G401 (cell line): ENCODE measurements at places on chromosomes 6 and 20. TPM values are rescaled to one million over a fixed set of nuclear protein-coding genes. Genes with fewer than 3 reads are reported as not detected.

Gene AGPAT4
- total RNA-seq = 3.6 TPM in 2 replicates

Gene TXLNB
- 0.03 TPM in 1 of 2 replicates, not detected in the other for total RNA-seq

Gene TMEM200A
- not detected in 2 replicates for total RNA-seq

Gene PAX1
- total RNA-seq = not detected in 2 replicates

Gene MRPS10
- 50.7 and 57.7 TPM in 2 replicates for total RNA-seq

Gene SPATS1
- total RNA-seq = 8.4 and 10.1 TPM in 2 replicates

DNA sequence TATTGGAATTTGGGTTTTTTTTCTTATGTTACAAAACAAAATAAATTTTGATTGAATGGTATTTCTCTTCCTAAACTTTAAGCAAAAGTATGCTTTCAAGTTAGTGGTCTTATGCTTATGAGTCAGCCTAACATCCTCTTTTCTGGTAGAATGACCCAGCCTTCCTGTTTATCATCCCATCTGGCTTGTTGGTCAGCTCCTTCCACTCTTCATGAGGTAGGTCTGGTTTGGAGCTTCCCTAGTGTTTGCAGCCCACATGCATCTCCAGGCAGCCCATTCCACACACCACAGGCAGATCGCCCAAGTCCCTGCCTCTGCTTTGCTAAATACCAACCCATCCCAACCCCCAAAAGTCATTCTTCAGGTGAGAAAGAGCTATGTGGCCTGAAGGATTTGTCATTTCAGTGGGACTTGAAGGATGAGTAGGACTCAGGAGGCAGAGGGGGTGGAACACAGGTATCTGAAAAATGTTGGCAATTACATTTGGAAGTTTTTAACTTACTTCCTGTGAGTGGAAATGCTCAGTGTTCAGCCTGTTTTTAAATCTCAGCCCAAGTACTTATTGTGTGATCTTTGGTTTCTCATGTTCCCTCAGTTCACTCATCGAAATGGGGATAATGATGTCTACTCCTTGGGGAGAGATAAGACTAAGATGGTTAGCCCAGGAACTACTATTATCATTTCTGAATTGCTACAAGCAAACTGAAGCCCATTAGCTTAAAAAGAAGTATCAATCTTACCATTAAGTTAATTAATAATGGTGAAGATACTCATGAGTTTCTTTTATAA is 294.0 kb downstream of the ADGB start:
- DNase-seq = no peak

DNA sequence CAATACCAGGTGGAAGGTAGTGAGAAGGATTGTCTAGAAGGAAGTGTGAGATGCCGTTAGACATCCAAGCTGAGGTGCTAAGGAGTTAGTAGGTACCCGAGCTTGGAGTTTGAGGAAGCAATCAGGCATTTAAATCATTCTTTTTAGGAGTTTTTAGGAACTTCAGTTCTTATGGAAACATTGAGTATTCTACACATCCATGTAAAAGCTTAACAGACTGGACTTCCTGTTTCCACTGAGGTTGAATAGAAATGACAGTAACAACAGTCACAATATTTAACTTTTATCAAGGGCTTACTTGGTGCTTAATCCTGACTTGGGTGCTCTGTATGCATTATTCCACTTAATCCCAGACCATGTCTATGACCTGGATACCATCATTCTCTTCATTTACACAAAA is 136.4 kb downstream of the UST start:
- DNase-seq = no peak

DNA sequence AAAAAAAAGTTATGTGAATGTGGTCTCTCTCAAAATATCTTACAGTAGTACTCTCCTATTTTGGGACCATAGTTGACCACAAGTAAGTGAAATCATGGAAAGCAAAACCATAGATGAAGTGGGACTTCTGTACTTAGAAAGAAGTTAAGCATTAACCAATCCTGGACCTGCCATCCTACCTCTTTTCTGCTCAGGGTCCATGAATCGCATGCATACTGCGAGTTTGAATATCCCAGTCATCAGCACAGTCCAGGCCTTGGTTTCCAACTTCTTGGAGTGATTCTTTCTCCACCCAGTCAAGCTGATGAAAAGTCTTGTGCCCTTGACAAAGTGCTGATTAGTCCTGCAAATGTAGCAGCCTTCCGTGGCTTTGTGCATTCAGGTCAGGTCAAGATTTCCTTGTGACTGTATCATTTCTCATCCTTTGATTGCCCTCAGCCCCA is 46.0 kb downstream of the RNF217 start:
- DNase-seq = no peak

- DNase-seq = no peak
Observed at GRCh38 chr6:15507746-15508145, 155.1 kb downstream of the DTNBP1 start.

GRCh38 chr6:13212096-13212495 is 116.2 kb downstream of the TBC1D7 start:
- no peak for DNase-seq

DNA sequence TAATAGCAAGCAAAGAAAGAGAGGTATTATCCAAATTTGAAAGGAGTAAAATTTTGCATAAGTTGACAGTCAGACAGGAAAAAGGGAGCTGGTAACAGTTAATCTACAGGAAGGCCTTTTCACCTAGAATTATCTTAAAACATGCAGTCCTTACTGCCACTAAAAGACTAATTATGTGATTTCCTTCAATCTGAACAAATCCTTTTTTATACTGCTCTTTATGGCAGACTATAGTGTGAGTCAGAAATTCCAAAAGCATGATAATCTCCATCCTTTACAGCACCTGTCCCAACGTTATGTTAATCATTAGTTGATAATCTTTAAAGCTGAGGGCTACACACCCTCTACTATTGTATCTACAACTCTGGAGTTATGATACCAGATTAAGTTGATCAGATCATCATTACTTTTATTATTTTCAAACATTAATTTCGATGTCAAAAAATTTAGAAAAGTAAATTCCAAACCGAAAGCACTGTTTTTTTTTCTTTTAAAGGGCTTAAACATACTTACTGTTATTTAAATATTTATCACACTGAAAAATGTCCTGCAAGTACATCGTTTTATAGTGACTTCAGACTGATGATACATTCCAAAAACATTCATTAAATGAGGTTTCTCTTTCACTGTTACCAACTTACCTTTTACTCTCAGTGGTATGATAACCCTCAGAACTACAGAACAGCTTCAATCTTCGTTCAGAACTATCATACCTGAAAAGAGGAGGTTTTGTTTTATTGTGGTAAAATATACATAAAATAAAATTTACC is 33.2 kb upstream of the AKAP7 start:
- no peak for DNase-seq

- DNase-seq = no peak
Observed at GRCh38 chr20:61775423-61775822, 290.3 kb downstream of the TAF4 start.

DNA sequence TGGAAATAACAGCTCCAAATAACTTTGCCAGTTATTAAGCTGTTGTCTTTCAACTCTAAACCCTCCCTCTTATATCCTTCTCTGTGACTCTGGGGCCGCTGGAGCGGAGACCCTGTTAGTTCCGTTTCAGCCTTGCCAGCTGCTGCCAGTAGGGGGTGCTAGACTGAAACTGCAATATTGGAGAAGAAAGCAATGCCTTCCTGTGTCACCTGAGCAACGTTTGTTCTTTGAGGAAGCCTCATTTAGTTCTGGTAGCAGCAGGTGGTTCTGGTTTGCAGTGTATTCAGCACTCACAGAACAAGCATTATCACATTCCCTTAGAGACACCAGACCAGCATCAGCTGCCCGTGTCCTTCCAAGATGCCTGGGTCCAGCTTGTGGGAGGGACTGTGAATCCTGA is 22.9 kb upstream of the JAG1 start:
- no peak for DNase-seq

GRCh38 chr20:20452254-20452676 is 84.4 kb downstream of the INSM1 start:
- peak; percentile 59 for DNase-seq

- peak; percentile 8 for DNase-seq
Observed at GRCh38 chr6:130966344-130966980, 96.6 kb downstream of the EPB41L2 start.
